ENCODE measurements at places on chromosomes 5 and 9. TPM values are rescaled to one million over a fixed set of nuclear protein-coding genes. Genes with fewer than 3 reads are reported as not detected.

DNA sequence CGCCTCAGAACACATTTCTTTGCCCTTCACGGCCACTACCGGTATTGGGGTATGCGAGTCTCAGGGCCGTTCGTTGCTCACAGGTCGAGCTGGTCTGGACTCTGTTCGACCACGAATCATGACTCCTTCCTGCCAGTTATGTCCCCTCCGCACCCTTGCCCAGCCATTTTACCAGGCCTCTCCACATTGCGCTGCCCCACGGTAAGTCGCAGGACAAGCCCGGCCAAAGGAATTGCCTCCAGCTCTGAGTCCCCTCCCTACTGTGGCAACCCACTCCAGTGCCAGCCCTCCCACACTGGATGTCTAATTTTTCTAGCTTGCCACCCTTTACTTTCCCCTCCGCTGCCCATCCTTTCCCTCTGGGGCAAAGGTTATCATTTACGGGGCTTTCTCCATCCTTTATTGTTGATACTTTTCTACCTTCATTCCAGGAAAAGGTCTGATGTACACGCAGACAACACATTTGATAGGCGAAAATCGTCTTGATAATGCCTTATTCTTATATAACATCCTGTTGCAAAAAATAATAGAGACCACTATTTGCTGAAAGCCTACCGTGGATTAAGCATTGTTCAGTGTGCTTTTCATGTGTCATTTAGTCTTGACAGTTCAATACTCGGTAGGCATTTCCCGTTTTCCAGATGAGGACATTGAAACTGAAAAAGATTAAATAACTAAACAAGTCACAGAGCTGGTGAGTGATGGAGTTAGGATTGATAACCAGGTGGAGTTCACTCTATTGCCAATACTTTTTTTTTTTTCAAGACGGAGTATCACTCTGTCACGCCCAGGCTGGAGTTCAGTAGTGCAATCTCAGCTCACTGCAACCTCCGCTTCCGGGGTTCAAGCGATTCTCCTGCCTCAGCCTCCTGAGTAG lies 958 bp upstream of the HSPA5 start:
- H3K4me1 ChIP-seq: peaks cover 26% of the 10 kb centered on the region
- no peak for DNase-seq
- peak overlapping the region; percentile 93 for H3K4me3 ChIP-seq

DNA sequence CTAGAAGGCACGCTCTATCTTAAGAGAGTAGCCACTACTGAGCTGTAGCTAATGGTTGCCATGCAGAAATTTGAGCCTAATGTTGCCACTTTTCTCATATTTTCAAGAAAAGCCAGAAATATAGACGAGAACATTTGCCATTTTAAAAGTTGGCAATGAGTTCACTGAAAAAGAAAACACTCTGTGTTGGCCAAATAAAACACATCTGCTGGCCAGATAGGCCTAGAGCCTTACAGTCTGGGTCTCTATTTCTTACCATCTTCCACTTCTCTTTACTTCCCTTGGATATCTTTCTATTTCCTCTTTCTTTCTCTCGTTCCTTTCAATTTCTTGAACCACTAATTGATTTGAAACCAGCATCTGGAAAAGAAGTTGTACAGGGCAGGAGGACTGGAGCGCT lies 36.6 kb upstream of the VCAN start:
- no peak overlapping the region for H3K27ac ChIP-seq
- H3K36me3 ChIP-seq: no peaks in the 10 kb centered on the region
- H3K4me3 ChIP-seq: no peak overlapping the region
- peaks cover 5% of the 10 kb centered on the region for H3K27me3 ChIP-seq

GRCh38 chr5:150245808-150246207 lies 43.8 kb downstream of the CAMK2A start:
- H3K4me3 ChIP-seq: no peak overlapping the region
- no peaks in the 10 kb centered on the region for H3K27me3 ChIP-seq
- H3K27ac ChIP-seq: no peak overlapping the region
- no peak for DNase-seq
- no peaks in the 10 kb centered on the region for H3K36me3 ChIP-seq

CDC20B gene
- total RNA-seq: not detected

- H3K27ac ChIP-seq: no peak overlapping the region
- peak; percentile 39 for DNase-seq
- peaks cover 13% of the 10 kb centered on the region for H3K27me3 ChIP-seq
- H3K4me3 ChIP-seq: no peak overlapping the region
These were observed 224.6 kb downstream of the SYK start for GRCh38 chr9:91026266-91026665.

- H3K4me3 ChIP-seq: no peak overlapping the region
- no peaks in the 10 kb centered on the region for H3K27me3 ChIP-seq
- H3K27ac ChIP-seq: no peak overlapping the region
- no peak for DNase-seq
These were observed 621.0 kb downstream of the ACTL7B start for GRCh38 chr9:108234811-108235210.

GRXCR2 gene
- total RNA-seq: not detected

DNA sequence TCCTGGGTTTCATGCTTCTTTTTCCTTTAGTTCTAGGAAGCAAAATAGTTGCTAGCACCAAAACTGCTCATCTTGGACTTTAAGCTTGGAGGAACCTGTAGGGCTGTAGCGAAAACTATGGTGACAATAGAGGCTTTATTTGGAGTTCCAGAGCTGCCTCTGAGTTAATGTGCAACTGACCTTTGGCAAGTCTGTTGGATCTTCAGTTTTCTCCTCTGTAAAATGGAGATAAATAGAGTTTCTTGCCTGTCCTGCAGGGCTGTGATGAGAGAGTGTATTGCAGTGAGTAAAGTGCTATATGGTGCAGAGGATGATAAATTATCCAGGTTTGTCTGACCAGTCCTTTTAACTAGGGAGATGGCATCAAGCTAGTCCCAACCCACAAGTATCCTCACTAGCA lies 417.0 kb downstream of the MAN2A1 start:
- no peak overlapping the region for H3K4me3 ChIP-seq
- H3K27me3 ChIP-seq: no peaks in the 10 kb centered on the region
- H3K36me3 ChIP-seq: no peaks in the 10 kb centered on the region
- H3K4me1 ChIP-seq: peaks cover 36% of the 10 kb centered on the region
- no peak for DNase-seq

- peak; percentile 87 for DNase-seq
- no peaks in the 10 kb centered on the region for H3K27me3 ChIP-seq
- peaks cover 54% of the 10 kb centered on the region for H3K36me3 ChIP-seq
- no peak overlapping the region for H3K27ac ChIP-seq
These were observed 19.6 kb upstream of the LIX1 start for GRCh38 chr5:97162045-97162444.

- no peak for DNase-seq
- H3K36me3 ChIP-seq: peaks cover 2% of the 10 kb centered on the region
- H3K4me3 ChIP-seq: no peak overlapping the region
- H3K4me1 ChIP-seq: no peaks in the 10 kb centered on the region
- H3K27me3 ChIP-seq: no peaks in the 10 kb centered on the region
These were observed 32.2 kb downstream of the SHOC1 start for GRCh38 chr9:111762556-111762955.

DNA sequence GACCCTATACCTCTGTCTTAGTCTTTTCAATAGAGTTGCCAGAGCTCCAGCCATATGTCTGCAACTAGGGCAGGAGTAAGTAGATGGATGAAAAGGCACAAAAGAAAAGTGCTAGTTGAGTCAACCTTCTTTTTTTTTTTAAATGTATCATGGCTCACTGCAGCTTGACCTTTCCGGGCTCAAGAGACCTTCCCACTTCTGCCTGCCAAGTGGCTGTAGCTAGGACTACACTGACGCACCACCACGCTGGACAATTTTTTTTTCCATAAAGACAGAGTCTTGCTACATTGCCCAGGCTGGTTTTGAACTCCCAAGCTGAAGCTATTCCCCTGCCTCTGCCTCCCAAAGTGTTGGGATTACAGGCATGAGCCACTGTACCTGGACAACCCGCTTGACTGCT lies 27.3 kb downstream of the FOXE1 start:
- no peak overlapping the region for H3K27ac ChIP-seq
- peak; percentile 40 for DNase-seq
- no peaks in the 10 kb centered on the region for H3K4me1 ChIP-seq
- no peaks in the 10 kb centered on the region for H3K36me3 ChIP-seq
- H3K27me3 ChIP-seq: peaks cover 19% of the 10 kb centered on the region
- H3K4me3 ChIP-seq: no peak overlapping the region

DNA sequence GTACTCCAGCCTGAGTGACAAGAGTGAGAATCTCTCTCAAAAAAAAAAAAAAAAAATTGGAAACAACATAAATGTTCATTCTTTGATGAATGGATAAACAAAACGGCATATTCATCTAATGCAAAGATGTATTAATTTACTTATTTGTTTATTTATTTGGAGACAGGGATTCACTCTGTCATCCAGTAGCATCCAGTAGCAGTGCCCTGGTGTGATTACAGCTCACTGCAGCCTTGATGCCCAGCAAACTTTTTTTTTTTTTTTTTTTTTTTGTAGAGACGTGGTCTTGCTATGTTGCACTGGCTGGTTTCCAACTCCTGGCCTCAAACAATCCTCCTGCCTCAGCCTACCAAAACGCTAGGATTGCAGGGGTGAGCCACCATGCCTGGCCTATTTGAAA lies 24.4 kb downstream of the OR2V2 start:
- H3K27me3 ChIP-seq: peaks cover 57% of the 10 kb centered on the region
- no peak for DNase-seq
- no peak overlapping the region for H3K27ac ChIP-seq
- peak overlapping the region; percentile 26 for H3K4me3 ChIP-seq
- H3K4me1 ChIP-seq: peaks cover 51% of the 10 kb centered on the region
- peaks cover 3% of the 10 kb centered on the region for H3K36me3 ChIP-seq

- H3K4me3 ChIP-seq: no peak overlapping the region
- no peak overlapping the region for H3K27ac ChIP-seq
- H3K27me3 ChIP-seq: no peaks in the 10 kb centered on the region
- DNase-seq: no peak
- H3K36me3 ChIP-seq: no peaks in the 10 kb centered on the region
These were observed 537.9 kb downstream of the HINT1 start for GRCh38 chr5:130627145-130627544.

KCNIP1 gene
- not detected for total RNA-seq

KIF24 gene
- 6.2 TPM for total RNA-seq

KCNV2 gene
- total RNA-seq: not detected

- H3K27ac ChIP-seq: no peak overlapping the region
- peaks cover 20% of the 10 kb centered on the region for H3K27me3 ChIP-seq
- no peak for DNase-seq
- no peaks in the 10 kb centered on the region for H3K36me3 ChIP-seq
- no peak overlapping the region for H3K4me3 ChIP-seq
These were observed 145.5 kb downstream of the PAX5 start for GRCh38 chr9:36888551-36888950.

DNA sequence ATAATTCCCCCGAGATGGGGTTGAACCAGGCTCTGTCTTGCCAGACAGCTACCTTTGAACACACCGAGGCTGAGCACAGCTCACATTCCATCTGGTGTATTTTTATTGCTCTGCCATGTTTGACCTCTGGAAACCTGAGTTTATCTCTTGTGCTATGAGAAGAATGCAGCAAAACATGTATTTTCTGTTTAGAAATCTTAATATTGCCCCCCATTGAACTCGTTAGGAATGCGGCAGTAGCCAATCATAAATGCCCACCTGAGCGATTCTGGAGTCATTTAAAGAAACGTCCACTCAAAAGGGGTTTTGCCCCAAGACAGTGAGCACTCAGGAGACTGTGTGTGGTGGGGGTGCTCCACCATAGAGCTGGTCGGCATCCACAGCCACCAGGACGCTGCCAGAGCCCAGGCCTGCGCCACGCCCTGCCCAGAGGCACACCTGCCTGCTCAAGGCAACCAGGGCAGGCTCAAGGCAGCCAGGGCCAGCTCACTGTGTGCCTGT lies 26.9 kb downstream of the FGD3 start:
- H3K27ac ChIP-seq: peak overlapping the region; percentile 78
- peaks cover 50% of the 10 kb centered on the region for H3K36me3 ChIP-seq
- peaks cover 63% of the 10 kb centered on the region for H3K4me1 ChIP-seq
- H3K27me3 ChIP-seq: no peaks in the 10 kb centered on the region

DNA sequence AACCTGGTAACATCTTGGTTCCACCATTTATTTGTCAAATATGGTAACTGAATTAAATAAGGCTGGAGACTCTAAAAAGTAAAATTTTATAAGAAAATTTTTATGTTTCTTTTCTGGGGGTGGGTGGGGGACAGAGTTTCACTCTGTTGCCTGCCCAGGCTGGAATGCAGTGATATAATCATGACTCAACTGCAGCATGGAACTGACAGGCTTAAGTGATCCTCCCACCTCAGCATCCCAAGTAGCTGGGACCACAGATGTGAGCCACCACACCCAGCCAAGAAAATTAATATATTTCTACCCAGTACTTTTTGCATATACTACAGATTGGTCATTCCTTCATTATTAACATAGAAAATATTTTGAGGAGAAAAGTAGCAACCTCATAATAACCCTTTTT lies 216.9 kb downstream of the DEPDC1B start:
- H3K4me1 ChIP-seq: no peaks in the 10 kb centered on the region
- H3K27ac ChIP-seq: no peak overlapping the region
- H3K4me3 ChIP-seq: no peak overlapping the region
- H3K27me3 ChIP-seq: no peaks in the 10 kb centered on the region

GRCh38 chr9:104968025-104968982 lies 40.3 kb upstream of the ABCA1 start:
- DNase-seq: peak; percentile 97
- peak overlapping the region; percentile 72 for H3K27ac ChIP-seq
- H3K4me1 ChIP-seq: peaks cover 8% of the 10 kb centered on the region
- H3K4me3 ChIP-seq: peak overlapping the region; percentile 96

DNA sequence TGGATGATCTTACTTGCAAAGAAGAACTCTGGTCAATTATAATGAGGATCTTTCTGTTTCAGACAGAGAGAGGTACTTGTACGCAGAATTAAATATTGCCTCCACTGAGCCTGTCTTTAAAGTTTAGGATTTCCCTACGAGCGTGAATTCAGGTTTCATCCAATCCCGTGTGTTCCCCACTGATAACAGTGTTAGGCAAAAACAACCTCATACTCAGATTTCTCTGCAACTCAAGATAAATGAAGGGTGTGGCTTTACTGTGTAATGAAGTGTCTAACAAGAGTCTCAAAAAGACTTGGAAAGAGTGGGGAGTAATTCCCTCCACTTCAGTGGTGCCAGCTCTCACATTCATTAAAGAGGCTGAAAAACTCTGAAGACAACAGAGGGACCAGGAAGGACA lies 53.2 kb upstream of the ACO1 start:
- peaks cover 5% of the 10 kb centered on the region for H3K27me3 ChIP-seq
- no peak overlapping the region for H3K27ac ChIP-seq
- H3K4me3 ChIP-seq: no peak overlapping the region
- H3K4me1 ChIP-seq: no peaks in the 10 kb centered on the region
- H3K36me3 ChIP-seq: no peaks in the 10 kb centered on the region

GRCh38 chr5:8842971-8843551 lies 702.8 kb downstream of the SEMA5A start:
- H3K4me3 ChIP-seq: no peak overlapping the region
- no peak overlapping the region for H3K27ac ChIP-seq
- DNase-seq: no peak
- no peaks in the 10 kb centered on the region for H3K4me1 ChIP-seq

DNA sequence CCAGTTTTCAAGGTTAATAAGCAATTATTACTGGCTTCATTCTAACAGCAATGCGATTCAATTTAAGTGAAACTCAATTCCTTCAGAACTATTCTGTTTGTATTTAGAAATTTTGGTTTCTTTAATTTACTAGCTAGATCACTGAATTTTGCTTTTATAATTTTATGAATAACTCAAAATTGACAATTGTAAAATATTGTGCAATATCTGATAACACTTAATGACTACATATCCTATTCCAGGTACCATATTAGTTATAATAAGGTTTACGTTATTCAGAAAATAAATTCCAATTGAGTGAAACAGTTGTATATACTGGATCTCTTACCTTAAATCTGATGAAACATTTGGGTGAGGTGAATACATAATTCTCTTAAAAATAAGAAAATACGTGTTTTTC lies 1348.3 kb upstream of the CDH6 start:
- H3K27me3 ChIP-seq: no peaks in the 10 kb centered on the region
- H3K36me3 ChIP-seq: no peaks in the 10 kb centered on the region
- H3K27ac ChIP-seq: no peak overlapping the region
- no peak for DNase-seq
- H3K4me3 ChIP-seq: no peak overlapping the region
